Fibroblast of skin of abdomen (primary cell): ENCODE measurements at places on chromosomes 16 and 17.

DNA sequence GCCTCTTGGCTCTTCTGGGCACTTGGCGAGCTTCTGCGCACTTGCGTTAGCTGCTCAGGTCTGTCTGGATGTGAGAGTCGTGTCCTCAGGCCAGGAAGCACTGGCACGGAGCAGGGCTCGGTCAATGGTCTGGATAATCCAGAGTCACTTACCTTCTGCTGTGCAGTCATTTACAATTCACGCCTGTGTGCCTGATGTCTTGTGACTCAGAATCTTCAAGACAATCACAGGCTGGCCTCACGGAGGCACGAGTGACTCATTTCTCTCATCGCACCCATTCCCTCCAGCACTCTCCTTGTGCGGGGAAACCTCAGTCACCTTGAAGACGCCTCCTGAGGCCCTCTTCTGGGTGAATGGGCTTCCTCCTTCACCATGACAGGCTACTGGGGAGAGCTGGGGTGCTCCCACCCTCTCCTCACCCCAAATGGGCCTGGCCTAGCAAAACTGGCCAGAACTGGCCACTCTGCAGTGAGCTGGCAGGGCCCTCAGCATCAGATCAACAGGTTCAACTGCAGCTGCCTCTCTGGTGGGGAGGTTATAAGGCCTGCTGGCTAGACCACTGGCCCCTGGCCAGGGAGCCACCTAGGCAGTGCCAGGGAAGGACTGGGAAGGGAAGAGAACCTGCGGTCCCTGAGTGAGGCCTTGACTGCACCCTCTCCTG, 1.9 kb upstream of the CAPN15 start:
- DNase-seq = peak; percentile 70

DNA sequence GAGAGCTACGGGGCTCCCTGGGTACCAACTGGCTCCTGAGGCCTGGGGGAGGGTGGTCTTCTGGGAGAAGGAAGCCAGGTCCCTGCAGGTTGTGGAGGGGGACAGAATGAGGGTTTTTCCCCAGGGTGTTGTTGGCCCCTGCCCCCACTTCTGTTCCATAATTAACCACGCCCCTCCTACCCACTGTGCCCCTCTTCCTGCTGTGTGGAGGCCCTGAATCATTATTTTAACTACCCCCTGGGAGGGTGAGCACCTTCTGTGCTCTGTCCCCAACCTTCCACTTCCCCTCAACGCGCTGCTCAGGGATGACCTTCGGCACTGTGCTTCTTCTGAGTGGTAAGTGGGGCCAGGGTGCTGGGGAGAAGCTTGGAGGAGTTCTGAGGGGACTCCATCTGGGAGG, at the start of gene ITGAD:
Gene ITGAD (plus strand): TSS at position 280 of the 400 bp plus-strand sequence. CDS start 26 bp downstream, at position 306.
- no peak for DNase-seq

- peak; percentile 39 for DNase-seq
Measured at GRCh38 chr16:55842369-55843104, 9.6 kb upstream of the CES1 start.

DNA sequence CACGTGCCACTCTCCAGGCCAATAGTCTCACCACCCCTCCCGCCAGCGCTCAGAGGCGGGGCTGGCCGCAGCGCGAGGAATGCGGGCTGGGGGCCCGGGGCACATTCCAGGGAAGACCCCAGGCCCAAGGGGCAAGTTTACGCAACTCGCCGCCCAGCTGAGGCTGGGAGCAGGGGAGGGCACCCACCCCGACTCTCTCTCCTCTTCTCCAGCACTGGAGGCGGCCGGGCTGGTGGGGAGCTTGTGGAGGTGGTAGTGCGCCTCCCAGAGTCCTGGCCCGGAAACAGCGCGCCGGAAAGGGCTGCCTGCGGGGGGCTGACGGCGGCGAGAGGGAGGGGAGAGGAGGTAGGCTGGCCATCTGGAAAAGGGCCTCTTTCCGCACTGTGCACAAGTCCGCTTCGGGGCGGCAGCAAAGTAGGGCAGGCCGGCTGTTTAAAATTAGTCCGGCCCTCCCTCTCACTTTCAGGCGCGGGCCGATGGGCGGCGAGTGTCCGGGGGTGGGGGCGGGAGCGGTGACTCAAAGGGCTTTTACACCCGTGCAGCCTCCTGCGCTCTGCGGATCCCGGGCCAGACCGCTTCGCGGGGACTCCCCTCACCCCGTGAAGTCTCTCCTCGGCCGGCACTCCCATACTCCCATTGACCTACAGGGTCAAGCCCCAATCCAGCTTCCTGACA, 1.1 kb downstream of the FHOD1 start:
- DNase-seq = peak; percentile 88

DNA sequence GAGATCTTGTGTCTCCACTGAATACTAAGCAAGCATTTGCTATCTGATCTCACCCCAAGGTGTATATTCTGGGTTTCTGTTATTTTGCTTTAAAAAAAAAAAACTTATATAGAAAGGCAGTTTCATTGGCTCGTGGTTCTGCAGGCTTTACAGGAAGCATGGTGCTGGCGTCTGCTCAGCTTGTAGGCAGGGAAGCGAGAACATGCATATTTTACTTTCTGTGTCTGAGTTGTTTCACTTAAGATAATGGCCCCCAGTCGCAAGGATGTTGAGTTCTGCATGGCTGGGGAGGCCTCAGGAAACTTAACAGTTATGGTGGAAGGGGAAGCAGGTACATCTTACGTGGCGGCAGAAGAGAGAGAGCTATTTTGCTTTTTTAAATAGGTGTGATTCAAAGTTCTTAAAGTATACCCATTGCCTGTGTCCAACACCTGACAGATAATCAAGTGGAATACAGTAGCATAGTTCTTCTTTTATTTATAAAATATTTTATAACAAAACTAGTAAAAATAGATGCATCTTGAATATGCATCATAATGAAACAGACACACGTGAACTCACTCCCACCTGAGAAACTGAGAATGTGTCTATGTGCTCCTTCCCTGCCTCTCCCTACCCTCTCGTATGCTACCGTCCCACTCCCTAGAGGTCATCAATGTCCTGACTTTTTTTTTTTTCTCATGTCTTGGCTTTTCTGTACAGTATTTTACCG, 15.4 kb upstream of the ARHGAP17 start:
- DNase-seq = no peak

DNA sequence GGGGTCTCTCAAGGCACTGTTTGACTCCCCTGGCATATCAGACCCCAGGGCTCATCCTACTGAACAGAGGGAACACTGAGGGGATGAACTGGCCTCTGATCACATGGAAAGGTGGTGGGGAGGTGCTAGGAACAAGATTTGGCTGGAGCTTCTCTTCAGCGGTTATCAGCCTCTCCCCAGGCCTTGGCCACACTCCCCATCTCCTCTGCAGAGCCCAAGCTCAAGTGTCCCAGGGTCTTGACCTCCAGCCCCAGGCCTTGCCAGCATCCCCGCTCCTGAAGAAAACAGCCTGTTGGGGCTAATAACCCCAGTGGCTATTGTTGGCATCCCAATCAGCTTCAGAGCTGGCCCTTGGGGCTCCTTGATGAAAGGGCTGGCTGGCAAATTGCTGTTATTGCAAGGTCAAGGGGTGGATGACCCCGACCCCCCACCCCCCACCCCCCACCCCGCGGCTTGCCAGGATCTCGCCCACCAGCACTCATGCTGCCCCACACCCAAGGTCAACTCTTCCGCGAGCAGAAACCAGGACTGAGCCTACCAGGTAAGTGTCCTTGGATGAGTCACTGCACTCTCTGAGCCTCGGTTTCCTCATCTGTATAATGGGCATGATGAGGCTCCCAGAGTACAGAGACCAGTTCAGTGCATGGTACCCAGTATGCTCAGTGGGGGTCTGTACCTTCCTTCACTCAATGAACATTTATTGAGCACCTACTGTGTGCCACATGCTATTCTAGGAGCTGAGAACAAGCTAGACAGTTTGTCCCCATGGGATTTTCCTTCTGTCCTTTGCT, 18.8 kb upstream of the FAM83G start:
- no peak for DNase-seq

DNA sequence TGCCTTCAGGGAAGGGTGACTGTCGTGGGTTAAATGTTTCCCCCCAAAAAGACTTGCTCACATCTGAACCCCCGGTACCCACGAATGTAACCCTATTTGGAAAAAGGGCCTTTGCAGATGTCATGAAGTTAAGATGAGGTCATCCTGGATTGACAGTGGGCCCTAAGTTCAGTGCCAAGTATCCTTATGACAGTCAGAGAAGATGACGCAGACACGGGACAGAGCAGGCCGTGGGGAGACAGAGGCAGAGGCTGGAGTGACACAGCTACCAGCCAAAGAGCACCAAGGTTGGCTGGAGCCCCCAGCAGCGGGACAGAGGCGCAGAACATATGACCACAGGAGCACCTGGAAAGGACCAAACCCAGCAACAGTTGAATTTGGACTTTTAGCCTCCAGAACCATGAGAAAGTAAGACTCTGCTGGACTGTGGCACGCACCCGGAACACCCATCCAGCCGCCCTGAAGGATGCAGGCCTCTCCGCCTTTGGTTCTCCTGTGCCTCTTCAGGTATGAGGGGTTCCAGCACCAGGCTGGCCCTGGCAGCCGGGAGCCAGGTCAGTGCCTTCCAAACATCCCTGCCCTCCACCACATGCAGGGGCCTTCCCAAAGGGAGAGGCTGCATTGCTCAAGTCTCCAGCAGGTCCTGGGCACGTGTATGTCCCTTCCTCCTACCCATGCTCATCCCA, 104.0 kb downstream of the FOXL1 start:
- no peak for DNase-seq

DNA sequence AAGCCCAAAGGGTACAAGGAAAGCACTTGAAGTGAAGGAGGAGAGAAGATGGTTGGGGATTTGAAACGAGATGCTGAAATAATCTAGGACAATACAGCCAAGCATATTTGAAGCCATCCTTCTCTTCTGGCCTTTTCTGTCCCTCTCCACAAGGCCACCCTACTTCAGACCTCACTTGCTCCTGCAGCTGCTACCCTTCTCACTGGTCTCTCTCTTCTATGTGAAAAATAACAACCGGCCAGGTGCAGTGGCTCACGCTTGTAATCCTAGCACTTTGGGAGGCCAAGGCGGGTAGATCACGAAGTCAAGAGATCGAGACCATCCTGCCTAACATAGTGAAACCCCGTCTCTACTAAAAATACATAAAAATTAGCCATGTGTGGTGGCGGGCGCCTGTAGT, 33.2 kb upstream of the HAPSTR1 start:
- no peak for DNase-seq

- DNase-seq = no peak
Measured at GRCh38 chr16:54120846-54121480, 165.6 kb downstream of the IRX3 start.

GRCh38 chr16:54194334-54194743, 92.2 kb downstream of the IRX3 start:
- DNase-seq = no peak

DNA sequence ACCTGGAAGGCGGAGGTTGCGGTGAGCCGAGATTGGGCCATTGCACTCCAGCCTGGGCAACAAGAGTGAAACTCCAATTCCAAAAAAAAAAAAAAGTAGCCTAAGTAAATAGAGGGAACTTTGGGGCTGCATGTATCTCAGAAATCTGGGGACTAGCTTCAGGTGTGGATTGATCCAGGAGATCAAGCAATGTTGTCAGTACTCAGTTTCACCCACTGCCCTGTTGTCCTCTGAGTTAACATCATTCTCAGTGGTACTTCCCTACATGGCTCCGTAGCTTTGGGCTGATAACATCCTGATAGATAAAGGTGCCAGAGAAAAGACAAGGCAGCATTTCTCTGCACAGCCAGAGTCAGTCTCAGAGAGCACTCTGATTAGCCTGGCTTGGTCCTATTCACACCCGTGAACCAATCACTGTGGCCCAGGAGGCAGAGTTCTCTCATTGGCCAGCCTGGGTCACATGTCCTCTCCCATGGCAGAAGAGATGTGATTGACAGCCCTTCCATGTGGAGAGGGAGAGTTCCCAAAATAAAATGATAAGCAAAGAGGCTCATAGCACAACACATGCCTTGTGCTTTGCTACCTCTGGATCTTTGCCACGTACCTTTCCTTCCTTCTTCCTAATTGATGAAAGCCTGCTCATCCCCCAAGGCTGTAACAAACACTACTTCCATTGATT, 99.6 kb downstream of the ABCC1 start:
- no peak for DNase-seq

GRCh38 chr16:48531011-48531962, 78.7 kb downstream of the N4BP1 start:
- peak; percentile 78 for DNase-seq

DNA sequence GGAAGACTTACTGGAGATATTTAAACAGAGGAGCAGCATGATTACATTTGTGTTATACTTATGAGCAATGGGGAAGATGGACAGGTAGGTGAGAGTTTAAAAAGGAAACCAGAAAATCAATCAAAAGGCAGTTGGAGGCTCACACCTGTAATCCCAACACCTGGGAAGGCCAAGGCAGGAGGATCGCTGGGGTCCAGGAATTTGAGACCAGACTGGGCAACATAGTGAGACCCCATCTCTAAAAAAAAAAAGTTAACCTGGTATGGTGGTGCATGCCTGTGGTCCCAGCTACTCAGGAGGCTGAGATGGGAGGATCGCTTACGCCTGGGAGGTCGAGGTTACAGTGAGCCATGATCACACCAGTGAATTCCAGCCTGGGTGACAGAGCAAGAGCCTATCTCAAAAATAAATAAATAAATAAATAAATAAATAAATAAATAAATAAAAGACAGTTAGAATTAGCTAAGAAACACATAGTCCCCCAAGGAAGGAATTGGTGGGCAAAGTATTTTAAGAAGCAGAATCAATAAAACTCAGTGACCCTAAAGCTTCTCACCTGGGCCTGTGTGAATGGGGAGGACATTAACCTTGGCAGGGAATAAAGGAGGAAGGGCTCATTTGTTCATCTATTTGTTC, 32.3 kb upstream of the TOB1 start:
- no peak for DNase-seq

GRCh38 chr16:67013233-67013822, 15.6 kb upstream of the CBFB start:
- DNase-seq = no peak

- peak; percentile 49 for DNase-seq
Measured at GRCh38 chr16:89918453-89919347, at the start of gene MC1R. Gene MC1R (plus strand): TSS chr16:89918862. CDS start chr16:89919259, 397 bp downstream.

DNA sequence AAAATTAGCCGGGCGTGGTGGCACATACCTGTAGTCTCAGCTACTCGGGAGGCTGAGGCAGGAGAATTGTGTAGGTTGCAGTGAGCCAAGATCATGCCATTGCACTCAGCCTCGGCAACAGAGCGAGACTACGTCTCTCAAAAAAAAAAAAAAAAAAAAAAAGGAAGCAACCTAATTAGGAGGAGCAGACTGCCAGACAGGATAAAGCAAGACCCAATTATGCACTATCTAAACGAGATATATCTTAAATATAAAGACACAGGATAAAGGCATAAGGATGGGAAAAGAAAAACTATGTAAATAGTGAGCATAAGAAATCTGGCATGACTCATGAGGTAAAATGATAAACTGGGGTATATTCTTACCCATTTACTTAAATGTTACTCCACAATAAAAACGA, 4.9 kb downstream of the TXNDC11 start:
- no peak for DNase-seq
